ENCODE measurements at places on chromosomes 5 and 9.

GRCh38 chr9:70563431-70564204, 149.2 kb upstream of the KLF9 start:
- DNase-seq, result no peak

- DNase-seq, result no peak
Measured at GRCh38 chr5:103511554-103511885, 51.1 kb downstream of the NUDT12 start.

DNA sequence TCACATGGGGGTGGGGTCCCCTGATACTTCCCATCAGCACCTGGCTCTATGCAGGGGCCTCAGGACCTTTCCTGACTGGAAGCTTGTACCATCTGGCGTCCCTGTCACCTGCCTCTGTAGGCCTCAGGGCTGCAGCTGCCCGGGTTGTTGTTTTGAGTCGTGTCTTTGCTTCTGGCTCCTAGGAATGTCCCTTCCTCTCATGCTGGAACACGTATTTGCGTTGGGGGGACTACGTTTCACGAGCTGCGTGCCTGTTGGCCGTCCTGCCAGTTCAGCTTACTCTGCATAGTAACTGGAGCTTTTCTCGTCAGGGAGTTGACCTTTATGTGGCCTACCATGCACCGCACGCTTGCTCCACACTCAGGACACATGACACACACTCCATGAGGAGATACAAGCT, 54.9 kb upstream of the IRX4 start:
- no peak for DNase-seq

DNA sequence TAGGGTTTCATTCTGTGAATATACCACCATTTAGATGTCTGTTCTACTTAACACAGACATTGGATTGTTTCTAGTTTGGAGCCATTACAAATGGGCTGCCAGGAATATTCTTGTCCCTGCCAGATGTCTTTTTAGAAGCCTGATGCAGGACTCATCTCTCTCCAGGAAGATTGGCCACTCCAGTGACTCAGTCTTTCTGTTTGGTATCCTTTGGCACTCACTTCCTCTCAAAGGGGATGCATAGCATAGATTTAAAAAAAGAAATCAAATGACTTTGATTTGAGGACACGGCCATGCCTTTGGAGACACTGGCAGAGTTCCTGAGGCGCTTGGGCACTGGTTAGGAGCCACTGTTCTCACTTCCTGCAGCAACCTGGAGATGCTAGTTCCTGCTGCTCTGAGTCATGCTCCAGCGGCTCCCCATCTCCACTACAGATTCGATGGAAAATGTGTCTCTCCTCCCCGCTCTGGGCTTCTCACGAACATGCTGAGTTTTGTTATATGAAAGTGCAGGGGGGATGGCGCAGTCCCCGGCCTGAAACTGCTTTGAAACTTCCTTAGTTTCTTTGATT, 3.5 kb upstream of the ZNF366 start:
- no peak for DNase-seq

GRCh38 chr5:158770506-158770905, 329.2 kb downstream of the EBF1 start:
- peak; percentile 37 for DNase-seq

DNA sequence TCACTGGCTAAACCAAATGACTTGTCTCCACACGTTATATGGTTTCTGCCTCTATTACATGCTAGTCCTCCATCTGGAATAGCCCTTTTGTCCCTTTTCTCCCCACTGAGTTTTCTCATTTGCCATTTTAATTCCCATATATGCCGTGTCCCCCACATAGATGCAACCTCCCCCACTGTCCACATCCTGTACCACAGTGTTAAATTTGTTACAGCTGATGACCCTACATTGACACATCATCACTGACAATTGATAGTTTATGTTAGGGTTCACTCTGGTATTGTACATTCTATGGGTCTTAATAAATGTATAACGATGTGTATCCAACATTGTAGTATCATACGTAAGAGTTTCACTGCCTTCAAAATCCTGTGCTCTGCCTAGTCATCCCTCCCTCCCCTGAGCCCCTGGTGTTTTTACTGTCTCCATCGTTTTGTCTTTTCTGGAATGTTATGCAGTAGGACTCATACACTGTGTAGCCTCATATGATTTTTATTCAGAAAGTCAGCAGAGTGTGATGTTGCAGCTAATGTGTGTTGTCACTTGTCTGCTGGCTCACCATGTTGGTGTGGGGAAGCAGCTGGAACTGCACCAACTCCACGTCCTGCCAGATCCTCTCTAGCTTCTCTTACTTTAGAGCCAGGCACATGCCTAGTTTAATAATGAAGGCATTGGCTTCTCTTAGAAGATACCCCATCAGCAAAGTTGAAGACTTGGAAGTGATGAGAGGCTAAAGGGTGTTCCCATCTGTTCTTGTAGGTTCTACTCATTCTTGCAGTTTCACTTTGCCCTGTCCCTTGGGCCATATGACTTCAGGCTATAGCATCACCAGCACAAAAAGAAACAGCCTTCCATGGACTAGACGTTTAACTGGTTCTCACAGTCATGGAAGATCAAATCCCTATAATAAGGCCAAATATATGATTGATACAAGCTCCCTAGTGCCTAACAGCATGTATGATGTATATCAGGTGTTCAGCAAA, 30.2 kb downstream of the LRRC70 start:
- DNase-seq, result no peak

DNA sequence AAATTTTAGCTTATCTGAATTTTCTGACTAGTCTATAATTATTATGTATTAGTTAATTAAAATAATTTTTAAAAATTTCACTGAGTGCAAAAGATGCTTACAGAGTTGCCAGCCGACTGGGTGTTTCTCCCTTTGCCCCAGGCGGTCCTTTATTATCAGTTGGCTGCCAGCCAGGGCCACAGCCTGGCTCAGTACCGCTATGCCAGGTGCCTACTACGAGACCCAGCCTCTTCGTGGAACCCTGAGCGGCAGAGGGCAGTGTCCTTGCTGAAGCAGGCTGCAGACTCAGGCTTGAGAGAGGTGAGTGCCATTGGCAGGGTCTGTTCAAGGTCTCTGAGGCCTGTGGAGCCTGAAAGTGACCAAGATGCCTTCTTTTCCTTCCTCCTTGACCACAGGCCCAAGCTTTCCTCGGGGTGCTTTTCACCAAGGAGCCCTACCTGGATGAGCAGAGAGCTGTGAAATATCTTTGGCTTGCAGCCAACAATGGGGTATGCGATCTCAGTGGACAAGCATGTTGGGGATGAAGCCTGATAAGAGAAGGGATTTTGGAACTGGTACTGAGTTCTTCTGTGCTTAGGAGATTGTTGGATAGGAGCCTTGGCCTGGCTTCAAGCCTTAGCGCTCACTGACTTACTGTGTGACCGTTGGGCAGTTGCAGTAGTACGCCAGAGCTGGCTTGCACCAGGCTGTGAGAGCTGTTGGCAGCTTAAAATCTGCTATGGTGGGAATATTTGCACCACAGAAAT, 10.6 kb downstream of the DELE1 start:
- no peak for DNase-seq

- DNase-seq, result no peak
Measured at GRCh38 chr5:79302454-79302853, 66.5 kb downstream of the JMY start.

- peak; percentile 11 for DNase-seq
Measured at GRCh38 chr5:132774896-132775295, 2.1 kb downstream of the SEPTIN8 start.

DNA sequence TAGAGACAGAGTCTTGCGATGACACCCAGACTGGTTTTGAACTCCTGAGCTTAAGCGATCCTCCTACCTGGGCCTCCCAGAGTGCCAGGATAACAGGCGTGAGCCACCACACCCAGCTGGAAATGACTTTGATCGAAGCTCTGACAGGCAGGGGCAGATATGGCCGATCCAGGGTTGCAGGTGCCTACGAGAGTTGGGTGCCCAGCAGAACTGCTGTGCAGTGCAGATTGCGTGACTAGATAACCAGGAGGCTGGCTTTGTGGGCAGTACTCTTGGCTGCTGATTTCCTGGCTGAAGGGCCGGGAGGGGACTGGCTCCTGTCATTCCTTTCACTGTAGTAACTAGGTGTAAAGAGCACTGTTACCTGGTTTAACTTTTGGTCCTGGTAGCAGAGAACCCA, 11.8 kb downstream of the TBC1D13 start:
- no peak for DNase-seq

DNA sequence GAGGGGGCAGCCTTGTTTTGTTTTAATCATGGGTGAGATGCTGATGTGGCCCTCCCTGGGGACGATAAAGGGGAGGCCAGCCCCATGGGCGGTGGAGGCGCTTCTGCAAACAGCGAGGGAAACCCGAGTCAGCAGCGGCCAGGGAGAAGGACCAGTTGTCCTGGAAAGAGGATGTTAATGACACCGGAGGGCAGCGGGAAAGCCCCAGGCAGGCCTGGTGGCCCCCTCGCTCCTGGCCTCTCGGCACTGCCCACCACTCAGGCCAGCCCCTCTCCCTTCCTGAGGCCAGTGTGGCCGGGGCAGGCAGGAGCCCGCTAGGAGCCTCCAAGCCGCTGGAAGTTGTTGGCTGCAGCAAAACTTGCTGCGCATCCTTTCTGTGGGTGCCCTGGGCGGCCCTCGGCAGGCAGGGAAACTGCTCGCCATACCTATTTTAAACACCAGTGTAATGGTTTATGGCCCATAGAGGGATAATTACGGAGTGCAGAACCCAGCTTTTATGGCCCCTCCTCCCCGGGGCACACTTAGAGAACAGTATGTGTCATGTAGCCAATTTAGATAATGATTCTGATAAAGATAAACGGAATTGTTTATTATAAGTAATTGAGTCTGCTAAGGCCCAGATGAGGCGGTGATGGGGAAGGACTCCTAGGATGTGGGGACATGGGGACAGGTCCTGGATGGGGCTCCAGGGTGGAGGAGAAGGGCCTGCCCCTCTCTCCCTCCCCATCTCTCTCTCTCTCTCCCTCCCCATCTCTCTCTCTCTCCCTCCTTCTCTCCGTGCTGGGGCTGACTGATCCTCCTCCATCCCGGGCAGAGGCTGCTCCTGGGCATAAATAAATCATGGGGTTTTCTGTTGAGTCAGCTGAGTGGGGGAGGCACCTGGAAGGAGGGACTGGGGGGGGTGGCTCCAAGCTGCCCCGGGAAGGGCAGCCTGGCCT, 36.9 kb downstream of the LMX1B start:
- peak; percentile 76 for DNase-seq

DNA sequence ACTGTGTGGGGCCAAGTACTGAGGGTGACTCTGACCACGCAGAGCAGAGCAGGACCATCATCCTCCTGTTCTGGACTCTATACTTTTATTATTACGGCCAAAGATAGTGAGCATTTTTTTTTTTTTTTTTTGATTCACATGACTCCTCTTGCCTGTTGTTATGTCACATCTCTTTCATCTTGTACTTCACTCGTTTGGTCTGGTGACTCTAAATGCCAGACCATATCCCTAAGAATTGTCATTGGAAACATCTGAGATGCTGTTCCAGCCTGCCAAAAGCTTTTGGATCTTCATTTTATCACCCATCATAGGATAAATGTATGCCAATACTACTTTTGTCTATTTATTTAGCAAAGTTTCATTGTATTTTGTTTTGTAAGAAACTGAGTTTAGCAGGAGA, 168.2 kb upstream of the RAI14 start:
- DNase-seq, result no peak

DNA sequence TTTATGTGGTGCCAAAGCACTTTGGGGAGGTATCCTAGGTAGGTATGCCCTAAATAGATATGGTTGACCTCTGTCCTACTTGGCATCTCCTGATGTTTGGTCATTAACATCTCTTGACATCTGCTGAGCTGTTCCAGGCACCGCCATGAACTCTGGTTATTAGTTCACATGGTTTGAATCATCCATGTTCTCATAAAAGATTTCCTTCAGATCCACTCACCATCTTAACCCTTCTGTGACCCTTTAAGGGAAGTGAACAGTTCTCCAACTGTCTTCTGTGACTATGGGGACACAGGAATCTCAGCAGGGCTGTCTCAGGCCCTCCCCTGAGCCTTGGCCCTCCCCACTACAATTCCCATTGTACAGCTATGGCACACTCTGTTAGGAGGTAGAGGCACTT, 167.7 kb downstream of the CDH6 start:
- no peak for DNase-seq

- no peak for DNase-seq
Measured at GRCh38 chr5:1547236-1547635, 23.5 kb upstream of the LPCAT1 start.

DNA sequence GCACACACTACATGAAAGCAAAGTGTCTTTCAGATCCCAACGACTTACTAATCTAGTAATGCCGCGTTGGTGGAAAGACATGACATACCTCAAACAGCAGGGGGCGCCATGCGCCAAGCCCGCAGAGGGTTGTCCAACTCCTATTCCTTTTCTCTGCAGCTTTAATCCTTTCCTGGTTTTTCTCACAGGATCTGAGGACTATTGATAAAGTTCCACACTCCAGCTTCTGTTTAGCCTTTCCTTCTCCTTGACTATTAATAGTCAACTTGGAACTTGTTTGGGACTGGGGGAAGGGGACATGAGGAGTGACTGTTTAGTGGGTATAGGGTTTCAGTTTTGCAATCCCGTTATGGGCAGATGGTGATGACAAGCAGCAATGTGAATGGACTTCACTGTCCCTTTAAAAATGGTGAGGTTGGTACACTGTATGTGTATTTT, 62.9 kb downstream of the OTULIN start:
- peak; percentile 69 for DNase-seq

GRCh38 chr5:79236362-79236969, 535 bp downstream of the JMY start:
- peak; percentile 85 for DNase-seq

GRCh38 chr9:32526707-32527048, 682 bp upstream of the RIGI start:
- DNase-seq, result no peak

DNA sequence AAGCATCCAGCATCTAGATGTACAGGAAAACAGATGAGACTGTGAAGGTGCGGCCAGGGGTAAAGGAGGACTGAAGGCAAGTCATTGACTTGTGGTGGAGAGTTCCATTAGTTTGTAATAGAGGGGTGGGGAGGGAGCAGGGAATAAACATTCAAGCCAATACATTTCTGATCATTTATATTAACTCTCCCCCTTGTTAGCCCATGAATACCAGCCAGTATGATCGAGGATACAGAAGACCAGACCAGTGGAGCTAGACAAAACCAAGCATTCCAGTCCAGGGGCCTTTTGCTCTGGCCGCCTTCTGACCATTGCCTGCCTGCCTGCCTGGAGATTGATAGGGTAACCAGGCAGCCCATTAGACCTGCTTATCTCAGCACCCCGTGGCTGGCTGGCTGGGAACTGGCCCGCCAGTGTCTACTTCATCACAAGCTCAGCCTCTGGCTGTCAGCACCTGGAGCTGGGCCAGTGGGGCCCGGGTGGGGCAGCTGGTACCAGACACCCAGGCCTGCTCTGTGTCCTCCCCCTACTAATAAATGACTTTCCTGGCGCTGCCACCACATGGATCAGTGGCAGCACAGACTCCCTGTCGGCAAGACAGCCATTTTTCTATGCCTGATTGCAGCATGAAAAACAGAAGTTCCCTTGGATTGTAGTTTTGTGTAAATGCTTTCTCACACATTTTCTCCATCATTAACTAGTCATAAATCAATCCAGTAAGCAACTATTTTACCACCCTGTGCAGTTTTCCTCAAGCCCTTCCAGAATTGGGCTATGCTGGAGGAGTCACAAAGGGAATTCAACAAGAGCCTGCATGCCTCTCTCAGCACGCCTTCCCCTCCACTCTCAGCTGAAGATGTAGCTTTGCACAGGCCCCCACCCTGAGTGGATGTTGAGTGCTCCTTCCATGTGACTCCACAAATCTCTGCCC, 181.3 kb downstream of the SNCAIP start:
- DNase-seq, result no peak

GRCh38 chr5:80223561-80223960, 32.3 kb downstream of the SERINC5 start:
- no peak for DNase-seq
